ENCODE measurements at places on chromosomes 3 and 15. TPM values are rescaled to one million over a fixed set of nuclear protein-coding genes. Genes with fewer than 3 reads are reported as not detected.

STAC gene
- 3.5 TPM for total RNA-seq

GRCh38 chr3:27252646-27253045 is 116.5 kb downstream of the NEK10 start:
- DNase-seq, result no peak

GRCh38 chr3:64027658-64028057 is 4.4 kb upstream of the PSMD6 start:
- DNase-seq, result no peak

- DNase-seq, result no peak
Observed at GRCh38 chr3:194976049-194976451, 290.4 kb downstream of the FAM43A start.

DNA sequence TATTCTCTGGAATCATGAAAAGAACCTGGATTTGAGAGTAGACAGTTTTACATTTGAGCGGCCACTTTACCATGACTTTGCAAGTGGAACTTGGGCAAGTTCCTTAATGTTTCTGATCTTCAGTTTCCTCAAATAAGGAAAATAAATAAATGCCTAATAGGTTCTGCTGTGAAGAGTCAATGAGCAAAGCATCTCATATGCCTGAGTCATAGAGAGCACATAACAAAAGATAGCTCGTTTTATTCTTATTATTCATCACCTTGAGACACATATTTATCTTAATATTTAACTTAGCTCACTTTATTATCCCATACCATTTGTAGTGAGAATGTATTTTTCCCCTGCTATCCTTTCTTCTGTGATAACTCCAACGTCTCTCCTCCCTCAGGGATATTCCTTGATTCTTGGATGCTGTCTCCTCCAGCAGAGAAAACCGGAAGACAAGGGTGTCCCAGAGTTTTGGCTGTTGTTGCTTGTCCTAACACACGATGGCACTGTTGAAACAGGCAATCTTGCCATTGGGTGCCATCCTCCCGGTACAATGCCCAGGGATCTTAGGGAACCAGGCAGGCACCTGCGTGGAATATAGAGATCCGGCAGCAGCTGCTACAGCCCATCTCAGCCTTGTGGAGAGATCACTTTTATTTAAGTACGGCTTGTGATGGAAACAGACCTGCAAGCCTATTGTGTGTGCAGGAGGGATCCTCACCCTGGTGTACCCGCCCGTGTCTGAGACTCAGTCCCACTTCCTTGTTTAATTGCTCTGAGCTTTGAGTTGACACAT is 33.3 kb upstream of the VPS33B start:
- peak; percentile 75 for DNase-seq

DNA sequence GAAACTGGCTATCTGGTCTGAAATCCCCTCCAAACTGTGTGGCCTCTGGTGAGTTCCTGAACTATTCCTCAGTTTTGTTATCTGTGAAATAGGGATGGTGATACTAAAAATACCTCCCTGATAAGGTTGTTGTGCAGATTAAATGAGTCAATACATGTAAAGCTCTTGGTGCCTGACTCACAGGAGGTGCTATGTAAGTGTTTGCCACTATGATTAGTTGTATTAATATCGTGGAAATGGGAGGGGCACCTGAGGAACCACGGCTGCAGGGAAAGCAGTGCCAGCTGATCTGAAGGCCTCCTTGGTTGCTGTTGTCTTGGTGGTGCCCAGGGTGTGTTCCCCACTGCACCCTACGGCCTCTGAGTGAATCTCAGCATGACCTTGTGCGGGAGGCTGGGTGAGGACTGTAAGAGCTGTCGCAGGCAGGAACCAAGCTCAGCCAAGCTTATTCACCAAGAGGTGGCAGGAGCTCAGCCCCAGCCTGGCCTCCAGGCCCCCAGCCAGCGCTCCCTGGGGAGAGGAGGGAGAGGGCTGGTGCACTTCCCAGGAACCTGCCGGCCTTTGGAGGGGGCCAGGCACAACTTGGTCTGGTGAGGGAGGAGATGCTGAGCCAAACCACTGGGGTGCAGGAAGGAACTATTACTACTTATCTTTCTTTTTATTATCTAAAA is 44.8 kb upstream of the CCDC174 start:
- no peak for DNase-seq

DNA sequence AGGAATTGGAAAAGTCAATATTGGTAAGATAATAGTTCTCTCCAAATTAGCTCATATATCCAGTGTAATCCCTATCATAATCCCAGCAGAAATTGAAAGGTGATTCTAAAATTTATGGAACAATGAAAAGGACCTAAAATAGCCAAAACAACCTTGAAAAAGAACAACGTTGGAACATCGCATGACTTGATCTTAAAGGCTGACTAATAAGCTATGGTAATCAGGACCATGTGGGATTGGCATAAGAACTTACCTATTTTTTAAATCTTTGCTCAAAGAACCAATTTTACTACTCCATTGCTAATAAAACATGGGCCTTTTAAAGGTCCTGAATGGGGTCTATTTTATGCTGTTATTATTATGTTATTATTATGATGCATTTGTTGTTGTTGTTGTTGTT is 40.9 kb downstream of the B3GNT5 start:
- DNase-seq, result no peak

RNU6-1 gene
- total RNA-seq, result not detected

GRCh38 chr3:190345878-190346277 is 23.6 kb upstream of the CLDN1 start:
- peak; percentile 21 for DNase-seq

DNA sequence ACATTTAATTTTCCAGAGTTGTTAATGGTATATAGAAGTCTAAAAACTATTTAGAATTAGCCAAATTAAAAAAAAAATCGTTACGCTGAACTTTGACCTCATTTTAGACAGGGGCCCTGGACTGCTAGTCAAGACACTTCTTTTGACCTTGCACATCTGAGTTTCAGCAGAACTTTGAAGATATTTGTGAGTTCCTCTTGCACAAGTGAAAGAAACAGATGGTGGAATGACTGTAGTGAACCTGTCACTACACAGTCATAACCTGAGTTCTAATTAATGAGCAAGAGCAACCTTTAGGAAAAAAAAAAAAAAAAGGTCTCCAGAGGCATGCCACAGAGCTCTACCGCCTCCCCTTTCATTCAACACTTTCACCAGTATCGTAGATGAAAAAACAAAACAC is 5.3 kb downstream of the MYO5C start:
- no peak for DNase-seq

GRCh38 chr3:150243466-150243865 is 164.6 kb upstream of the TSC22D2 start:
- no peak for DNase-seq

- DNase-seq, result peak; percentile 0
Observed at GRCh38 chr3:126105691-126106187, 21.8 kb upstream of the SLC41A3 start.

GRCh38 chr3:37979541-37980461 is 10.8 kb upstream of the VILL start:
- no peak for DNase-seq

ARPP21 gene
- total RNA-seq, result not detected

CGNL1 gene
- 0.30 TPM for total RNA-seq

CYP11A1 gene
- total RNA-seq, result 0.06 TPM

RTP3 gene
- total RNA-seq, result not detected

- no peak for DNase-seq
Observed at GRCh38 chr3:7439101-7439680, 578.3 kb downstream of the GRM7 start.

GRCh38 chr3:172139528-172140276 is 100.3 kb downstream of the FNDC3B start:
- DNase-seq, result no peak

ERC2 gene
- total RNA-seq, result 11.3 TPM

- peak; percentile 7 for DNase-seq
Observed at GRCh38 chr3:43817825-43818224, 127.1 kb downstream of the ABHD5 start.

TGM4 gene
- 0.17 TPM for total RNA-seq

- DNase-seq, result no peak
Observed at GRCh38 chr3:196388956-196389355, 43.3 kb downstream of the UBXN7 start.

GRCh38 chr3:175737646-175738572 is 878.8 kb downstream of the NAALADL2 start:
- peak; percentile 39 for DNase-seq

CNTN6 gene
- total RNA-seq, result not detected

DNA sequence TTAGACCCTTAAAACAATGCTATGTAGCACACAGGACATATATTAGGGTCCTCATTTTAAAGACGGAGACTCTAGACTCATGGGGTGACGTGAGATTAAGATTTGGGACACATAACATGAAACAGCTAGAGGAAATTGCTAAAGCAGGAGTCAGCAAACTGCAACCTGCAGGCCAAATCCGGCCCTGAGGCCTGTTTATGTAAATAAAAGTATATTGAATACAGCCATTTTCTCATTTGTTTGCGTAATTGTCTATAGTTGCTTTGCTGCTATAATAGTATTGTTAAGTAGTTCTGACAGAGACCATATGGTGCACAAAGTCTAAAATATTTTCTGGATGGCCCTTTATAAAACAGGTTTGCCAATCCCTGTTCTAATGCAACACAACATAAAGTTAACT is 115.5 kb downstream of the TMCO5A start:
- no peak for DNase-seq

NR2E3 gene
- total RNA-seq, result not detected

RHCG gene
- not detected for total RNA-seq

- DNase-seq, result no peak
Observed at GRCh38 chr3:37324850-37325321, 150.5 kb upstream of the LRRFIP2 start.

GRCh38 chr3:114450008-114450596 is 156.3 kb downstream of the TIGIT start:
- DNase-seq, result no peak

GRCh38 chr3:48426401-48426909 is 3.4 kb downstream of the PLXNB1 start:
- DNase-seq, result no peak

- DNase-seq, result no peak
Observed at GRCh38 chr3:45486136-45486535, 97.8 kb downstream of the LARS2 start.

COL6A6 gene
- 0.21 TPM for total RNA-seq

Measured in Daoy (cell line).